ENCODE measurements at places on chromosomes 3 and 15.
A peak's percentile ranks its signal among the peaks of the same experiment; 100 is the strongest.

DNA sequence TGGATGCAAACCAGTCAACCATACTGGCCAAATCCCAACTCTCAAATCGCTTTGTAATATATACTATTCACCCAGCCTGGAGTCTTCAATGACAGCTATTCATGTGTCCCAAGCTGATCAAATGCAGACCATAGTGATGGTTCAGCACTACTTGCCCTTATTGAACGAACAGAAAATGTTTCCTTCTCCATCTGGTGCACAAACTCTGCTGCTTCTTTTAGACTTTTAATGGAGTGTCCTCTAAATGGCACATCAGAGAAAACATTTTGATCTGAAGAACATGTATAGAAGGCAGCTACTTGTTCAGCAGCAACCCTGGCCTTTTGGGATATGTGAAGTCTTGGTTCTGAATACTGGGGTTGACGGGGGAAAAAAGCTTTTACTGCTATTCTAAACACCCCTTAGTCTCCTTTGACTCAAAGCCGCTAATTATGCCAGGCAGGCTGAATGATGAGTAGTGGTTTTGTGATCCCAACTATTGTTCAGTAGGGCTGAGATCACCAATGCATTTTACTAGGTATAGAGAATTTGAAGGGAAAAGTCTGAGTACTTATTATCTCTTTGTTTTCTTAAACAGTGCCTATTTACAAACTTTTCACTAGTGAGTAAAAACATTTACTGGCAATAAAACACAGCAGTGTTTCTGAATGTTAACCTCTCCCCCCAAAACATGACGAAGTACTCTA lies 781.2 kb downstream of the ROBO1 start:
- no peak for DNase-seq

DNA sequence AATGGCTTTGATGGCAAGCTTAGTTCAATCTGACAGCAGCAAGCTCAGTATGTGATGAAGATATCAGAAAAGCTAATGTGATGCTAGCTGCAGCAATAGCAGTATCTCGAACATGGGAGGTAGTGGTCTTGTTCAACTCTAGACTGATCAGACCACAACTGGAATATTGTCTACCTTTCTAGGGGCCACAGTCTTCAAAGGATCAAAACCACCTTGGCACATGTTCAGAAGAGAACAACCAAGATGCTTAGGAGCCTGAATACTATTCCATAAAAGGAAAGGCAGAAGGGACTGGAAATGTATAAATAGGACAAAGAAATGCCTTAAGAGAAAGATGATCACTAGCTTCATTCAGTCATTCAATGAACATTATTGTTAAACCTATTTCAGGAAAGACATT lies 2.3 kb downstream of the C3orf70 start:
- no peak for DNase-seq

GRCh38 chr3:119637679-119638477 lies 22.5 kb downstream of the POPDC2 start:
- DNase-seq, result peak; percentile 45

- no peak for DNase-seq
Observed at GRCh38 chr3:67704322-67704721, 49.9 kb upstream of the SUCLG2 start.

GRCh38 chr3:12890610-12891390 lies 49.4 kb upstream of the RPL32 start:
- DNase-seq, result no peak

DNA sequence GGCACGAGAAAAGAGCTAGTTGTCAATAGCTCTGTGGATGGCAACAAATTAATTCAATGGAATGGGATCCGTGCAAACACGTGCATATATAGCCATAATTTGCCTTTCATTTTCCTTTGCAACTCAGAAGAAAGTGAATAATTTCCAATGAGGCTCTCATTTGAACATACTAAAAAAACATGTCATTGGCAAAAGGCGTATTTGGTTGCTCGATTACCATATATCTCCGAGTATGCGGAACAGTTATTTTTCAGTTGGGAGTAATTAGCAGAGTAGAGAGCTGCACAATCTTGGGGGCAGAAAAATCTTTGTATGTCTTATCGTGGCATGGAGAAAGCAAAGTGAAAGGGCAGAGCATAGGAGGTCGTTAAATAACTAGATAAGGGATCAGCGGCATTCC lies 257.4 kb downstream of the SV2B start:
- DNase-seq, result no peak

GRCh38 chr3:117168896-117169295 lies 459.3 kb downstream of the TUSC7 start:
- no peak for DNase-seq

- DNase-seq, result no peak
Observed at GRCh38 chr3:178671377-178671776, 135.1 kb downstream of the KCNMB2 start.

DNA sequence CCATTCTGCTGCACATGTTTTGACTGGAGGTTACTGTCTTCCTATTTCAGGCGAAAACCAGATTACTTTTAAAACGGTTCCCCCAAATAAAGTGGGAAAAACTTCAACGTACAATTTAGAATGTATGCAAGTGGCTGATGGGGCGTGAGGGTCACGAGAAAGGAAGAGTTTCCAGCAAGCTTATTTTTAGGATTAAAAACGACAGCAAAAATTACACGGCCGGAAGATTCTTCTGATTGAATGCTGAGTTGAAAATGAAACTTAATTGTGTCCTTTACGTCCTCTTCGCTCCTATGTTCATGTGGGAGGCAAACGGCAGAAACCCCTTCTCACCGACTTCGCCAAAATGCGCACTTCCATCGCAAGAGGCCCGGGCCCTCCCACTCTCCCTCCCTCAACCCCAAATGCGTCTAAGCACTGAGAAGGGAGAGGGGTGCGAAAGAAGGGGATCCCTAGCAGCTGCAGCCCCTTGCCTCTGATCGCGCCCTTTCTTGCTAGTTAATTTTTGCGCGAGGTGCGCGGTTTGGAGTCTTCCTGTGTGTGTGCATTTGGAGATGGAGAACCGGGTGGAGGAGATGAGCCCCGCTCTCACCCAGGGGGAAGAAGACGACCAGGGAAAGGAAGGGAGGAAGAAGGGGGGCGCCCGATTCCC lies 656 bp downstream of the CD47 start:
- DNase-seq, result peak; percentile 59

Data from hematopoietic multipotent progenitor cell treated with erythropoietin and hydrocortisone succinate and interleukin-3 and kit ligand, for 6 days (in vitro differentiated cells).